ENCODE measurements at places on chromosomes 4 and X.

DNA sequence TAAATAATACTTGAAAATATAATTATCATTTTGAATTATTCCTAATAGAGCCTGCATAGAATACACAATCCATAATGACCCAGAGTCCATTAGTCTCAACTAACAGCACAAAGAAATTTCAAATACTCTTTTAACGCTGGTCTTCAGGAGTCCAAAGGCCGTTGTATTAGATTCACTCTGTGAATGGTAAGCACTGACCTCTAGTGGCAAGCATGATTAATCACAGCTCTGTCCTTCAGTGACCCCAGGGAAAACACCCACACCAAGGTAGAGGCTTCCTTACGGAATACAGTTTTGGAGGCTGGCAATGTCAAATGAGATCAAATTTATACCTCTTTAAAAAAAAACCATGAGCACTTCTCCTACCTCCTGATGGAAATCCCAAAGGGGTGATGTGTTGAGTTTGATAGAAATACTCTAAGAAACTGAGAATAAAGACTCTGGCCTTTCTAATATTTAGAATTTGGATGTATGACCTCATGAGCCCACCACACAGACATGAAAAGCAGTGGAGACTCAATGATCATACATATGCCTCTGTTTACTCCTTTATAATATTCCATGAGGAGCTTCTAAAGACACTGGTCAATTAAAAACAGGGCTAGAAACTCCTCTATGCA lies 147.2 kb upstream of the DKK2 start:
- DNase-seq: peak; percentile 76

DNA sequence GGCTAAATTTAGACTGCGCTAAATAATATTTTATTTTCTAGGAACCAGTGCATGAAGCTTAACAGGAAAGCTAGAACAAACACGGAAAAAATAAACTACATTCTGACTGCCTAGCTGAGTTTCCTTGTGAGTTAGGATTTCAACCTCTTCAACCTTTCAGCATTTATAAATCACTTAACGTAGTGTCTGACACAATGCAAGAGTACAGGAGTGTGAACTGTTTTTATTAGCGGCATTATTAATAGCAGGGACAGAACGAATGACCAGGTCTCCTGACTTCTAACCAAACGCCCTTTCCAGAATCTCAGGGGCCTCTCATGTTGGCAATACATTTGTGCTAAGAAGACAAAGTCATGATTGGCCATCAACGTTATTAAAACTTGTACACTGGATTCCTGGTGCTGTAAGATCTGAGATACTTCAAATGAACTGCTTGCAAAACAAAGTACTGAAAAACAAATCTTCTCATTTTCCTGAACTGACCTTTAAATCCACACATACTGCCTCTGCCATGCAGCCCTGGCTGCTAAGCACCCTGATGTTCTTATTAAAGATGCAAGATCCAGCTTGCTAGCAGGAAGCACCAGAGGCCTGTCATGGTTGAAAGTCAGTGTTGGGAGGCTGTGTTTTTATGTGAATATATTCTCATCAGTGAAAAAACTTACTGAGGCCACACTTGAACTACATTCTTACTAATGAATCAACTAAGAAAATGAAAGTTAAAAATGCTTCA lies 380.4 kb upstream of the CPEB2 start:
- no peak for DNase-seq

DNA sequence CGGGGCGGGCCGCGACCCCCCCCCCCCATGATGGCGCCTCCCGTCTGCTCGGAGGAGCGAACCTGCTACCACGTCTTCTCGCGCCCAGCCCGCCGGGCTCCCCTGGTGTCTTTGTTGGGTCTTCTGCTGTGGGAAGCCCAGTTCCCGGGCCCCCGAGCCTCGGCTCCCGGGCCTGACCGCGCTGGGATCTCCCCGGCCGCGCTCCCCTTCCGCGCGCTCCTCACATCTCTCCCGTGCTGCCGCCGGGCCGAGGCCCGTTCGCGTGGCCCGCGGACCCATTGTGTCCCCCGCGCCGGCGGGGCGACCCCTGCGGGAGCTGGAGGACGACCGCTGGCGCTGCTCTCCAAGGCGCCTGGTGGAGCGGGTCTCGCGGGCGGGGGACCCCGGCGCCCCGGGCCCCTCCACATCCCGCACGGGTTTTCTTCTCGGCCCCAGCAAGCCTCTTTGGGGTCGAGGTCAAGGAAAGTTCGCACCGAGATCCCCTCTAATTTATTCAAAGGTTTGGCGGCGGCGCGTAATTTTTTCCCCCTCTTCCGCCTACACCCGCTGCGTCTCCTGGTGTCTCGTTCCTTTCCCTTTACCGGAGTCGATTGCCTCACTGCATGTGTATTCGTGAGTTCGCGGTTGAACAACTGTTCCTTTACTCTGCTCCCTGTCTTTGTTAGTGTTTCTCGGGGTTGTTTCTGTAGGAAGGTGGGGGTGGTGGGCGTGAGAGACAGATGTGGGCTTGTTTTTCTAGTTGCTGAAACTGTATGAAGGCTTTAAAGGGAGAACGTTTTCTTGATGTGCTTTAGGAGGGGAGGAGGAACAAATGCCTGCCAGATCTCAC lies 770 bp downstream of the SMAD1 start:
- DNase-seq: peak; percentile 80

- DNase-seq: no peak
Measured at GRCh38 chr4:108036213-108036612, 46.5 kb downstream of the HADH start.

GRCh38 chrX:54979432-54979831 lies 14.6 kb downstream of the PFKFB1 start:
- no peak for DNase-seq

GRCh38 chr4:15562114-15562513 lies 92.4 kb downstream of the CC2D2A start:
- DNase-seq: no peak

GRCh38 chr4:56648021-56648823 lies 32.9 kb downstream of the HOPX start:
- DNase-seq: peak; percentile 13

GRCh38 chr4:29046781-29047180 lies 1673.4 kb upstream of the PCDH7 start:
- DNase-seq: peak; percentile 69

DNA sequence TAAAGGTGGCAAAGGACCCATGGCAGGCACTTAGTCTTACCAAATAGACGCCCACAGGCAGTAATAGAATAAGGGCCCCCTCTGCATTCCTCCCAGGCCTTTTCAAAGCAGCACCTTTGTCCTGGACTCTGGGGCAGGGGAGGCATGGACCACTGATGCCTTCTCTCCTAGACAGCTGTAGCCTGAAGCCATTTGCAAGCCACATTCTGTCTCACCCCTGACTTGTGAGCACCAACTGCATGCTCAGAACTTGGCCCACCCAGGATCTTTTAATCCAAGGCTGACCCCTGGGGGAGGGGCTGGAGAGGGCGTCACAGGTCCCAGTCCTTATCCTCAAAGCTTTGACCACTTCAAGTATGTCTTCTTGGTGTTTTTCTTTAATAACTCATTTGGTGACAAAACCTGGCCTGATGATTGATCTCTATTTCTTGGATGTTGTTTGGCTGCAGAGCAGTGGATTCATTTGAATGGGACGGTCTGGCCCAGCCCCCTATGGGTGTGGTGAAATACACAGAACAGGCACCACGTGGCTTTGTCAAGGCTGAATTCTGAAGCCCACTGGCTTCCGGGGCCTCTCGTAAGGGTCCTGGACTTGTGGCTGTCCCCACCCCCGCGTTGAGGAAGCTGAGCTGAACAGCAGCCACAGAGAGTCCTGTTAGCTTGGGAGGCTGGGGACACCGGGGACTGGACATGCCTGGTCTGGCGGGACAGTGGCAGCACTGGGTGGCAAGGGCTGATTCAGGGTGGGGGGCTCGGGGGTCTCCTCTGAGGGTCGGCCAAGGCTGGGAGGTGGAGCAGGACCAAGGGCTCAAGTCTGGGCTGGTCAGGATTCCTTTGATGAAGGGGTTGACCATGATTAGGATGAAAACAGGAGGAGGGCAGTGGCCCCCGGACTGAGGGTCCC lies 36.6 kb downstream of the ADRA2C start:
- DNase-seq: no peak

GRCh38 chr4:8831221-8832112 lies 40.2 kb downstream of the HMX1 start:
- DNase-seq: no peak

DNA sequence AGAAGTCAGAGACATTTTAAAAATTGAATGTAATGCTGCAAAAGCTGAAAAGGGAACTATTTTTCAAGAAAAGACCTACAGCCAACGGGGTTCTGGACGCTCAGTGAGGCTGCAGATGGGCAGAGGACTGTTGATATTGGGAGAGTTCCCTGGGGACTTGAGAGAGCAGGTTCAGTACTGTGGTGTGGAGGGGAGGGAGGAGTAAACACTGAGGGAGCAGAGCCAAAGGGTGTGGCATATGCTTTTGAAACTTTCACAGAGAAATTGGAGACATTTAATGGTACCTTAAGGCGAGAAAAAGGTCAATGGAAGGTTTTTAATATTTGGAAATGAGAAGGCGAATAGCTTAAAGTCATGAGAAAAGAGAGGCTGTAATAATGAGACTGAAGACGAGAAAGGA lies 62.2 kb upstream of the GPM6A start:
- no peak for DNase-seq

GRCh38 chr4:141022111-141022695 lies 111.1 kb downstream of the RNF150 start:
- no peak for DNase-seq

GRCh38 chr4:172898715-172899114 lies 269.9 kb upstream of the GALNT7 start:
- DNase-seq: no peak

DNA sequence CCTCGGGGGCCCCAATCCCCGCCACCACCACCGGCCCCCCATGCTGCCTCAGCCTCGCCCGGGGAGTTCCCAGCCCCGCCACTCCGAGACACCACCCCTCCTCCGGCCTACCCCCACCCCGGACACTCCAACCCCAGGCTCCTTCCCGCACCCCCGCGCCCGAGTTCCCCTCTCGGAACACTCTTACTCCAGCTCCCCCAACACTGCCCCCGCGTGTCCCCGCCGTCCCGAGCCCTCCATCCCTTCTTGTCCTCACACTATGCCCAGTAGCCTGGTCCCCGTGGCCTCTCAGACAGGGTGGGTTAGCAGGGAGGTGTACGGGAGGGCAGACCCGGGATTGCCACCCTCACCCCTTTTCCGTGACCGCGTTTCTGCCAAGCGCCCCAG lies 276.1 kb downstream of the BCOR start:
- no peak for DNase-seq

DNA sequence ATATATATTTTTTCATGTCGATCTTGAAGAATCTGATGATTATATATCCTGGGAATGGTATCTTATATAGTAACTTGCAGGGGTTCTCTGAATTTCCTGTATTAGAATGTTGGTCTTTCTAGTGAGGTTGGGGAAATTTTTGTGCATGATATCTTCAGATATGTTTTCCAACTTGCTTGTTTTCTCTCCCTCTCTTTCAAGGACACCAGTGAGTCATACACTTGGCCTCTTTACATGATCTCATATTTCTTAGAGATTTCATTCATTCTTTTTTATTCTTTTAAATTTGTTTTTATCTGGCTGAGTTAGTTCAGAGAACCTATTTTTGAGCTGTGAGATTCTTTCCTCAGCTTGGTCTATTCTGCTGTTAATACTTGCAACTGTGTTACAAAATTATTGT lies 27.2 kb upstream of the C4orf17 start:
- peak; percentile 39 for DNase-seq

GRCh38 chr4:95540227-95540626 lies 8.5 kb downstream of the UNC5C start:
- no peak for DNase-seq

GRCh38 chr4:40299811-40300292 lies 35.3 kb upstream of the CHRNA9 start:
- DNase-seq: no peak

GRCh38 chr4:151048913-151049312 lies 33.8 kb upstream of the LRBA start:
- DNase-seq: no peak

DNA sequence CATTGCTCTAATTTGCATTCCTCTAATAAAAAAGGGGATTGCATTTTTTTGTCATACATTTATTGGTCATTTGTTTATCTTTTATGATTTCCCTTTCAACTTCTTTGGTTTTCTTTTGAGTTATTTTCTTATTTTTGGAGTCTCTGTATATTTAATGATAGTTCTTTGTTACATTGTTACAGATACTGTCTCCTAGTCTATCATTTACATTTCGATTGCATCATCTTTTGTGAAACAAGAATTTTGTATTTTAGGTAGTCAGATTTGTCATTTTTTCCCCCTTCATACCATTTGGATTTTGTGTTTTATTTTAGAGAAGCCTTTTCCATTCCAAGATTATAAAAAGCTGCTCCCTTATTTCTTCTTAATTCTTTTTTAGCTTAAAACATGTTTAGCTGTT lies 37.1 kb downstream of the SNX25 start:
- DNase-seq: no peak

- DNase-seq: no peak
Measured at GRCh38 chrX:1444561-1445500, 7.9 kb downstream of the ASMTL start.

DNA sequence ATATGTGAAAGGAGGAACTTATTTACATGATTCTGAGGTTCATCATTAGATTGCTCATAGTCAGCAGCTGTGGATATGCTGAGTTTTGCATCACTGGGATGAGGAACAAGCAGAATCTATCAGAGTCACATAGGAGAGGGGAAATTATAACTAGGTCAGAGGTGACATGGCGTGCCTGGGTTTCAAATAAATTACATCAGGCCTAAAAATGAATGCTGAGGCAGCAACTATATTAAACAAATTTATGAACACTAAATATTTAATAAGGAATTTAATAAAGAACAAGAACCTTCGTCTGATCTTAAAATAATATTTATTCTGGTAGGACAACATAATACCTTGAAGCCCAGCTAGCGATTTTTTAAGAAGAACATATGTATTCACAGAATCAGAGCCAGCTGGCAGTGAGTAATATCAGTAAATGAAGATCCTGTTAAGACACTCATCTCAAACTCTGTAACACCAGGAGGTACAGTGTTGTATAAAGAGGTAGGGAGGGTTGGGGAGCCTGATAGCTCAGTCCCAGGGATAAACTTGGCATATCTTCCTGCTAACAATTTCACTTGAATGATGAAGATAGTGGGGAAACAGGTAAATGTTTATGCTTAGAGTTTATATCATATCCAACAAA lies 60.9 kb upstream of the HS3ST1 start:
- DNase-seq: no peak

DNA sequence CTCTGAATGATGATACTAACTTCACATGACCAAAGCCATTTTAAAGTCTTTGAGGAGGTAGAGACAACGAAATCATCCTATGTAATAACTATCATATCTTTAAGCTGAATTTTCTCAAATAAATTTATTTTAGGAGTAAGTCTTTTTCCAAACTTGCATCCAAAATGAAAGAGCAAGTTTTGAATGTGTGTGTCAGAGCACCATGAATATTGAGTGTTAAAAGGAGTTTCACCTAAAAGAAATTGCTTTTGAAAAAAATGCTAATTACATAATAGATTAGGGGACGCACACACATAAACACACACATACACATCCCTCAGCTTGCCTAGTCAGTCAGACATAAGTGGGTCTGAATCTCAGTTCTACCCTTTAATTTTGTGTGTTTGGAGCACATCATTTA lies 1.9 kb downstream of the ANK2 start:
- no peak for DNase-seq

GRCh38 chr4:110071466-110071865 lies 126.9 kb downstream of the ELOVL6 start:
- no peak for DNase-seq

Measured in fibroblast of pulmonary artery (primary cell).